MCF 10A (cell line): ENCODE measurements at places on chromosomes 16 and 17.

GRCh38 chr17:63695889-63696288, 4.0 kb downstream of the LIMD2 start:
- DNase-seq = no peak

DNA sequence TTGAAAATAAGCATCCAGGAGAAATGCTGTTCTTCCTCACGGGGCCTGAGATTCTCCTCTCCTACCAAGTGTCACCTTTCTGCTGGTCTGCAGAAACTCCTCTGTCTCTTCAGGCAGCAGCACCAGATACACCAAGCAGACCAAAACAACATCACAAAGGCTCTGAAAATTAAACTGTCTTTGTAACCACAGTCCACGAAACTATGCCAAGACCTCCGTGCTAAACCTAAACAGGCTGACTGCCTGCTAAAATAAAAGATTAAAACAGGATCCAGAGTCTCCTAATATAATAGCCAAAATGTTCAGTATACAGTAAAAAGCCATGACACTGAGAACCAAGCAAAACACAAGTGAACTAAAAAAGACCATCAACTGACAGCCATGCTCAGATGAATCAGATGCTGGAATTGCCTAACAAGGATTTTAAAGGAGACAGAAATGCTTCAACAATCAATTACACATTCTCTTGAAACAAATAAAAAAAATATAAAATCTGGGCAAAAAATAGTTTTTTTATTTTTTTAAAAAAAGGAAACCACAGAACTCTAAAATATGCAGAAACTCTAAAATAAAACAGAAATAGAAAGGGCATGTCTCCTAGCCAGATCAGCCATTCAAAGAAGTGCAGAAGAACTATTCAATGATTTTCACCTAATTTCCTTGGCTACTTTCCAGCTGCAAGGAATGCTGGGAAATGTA, 50.3 kb upstream of the TOX3 start:
- peak; percentile 16 for DNase-seq

DNA sequence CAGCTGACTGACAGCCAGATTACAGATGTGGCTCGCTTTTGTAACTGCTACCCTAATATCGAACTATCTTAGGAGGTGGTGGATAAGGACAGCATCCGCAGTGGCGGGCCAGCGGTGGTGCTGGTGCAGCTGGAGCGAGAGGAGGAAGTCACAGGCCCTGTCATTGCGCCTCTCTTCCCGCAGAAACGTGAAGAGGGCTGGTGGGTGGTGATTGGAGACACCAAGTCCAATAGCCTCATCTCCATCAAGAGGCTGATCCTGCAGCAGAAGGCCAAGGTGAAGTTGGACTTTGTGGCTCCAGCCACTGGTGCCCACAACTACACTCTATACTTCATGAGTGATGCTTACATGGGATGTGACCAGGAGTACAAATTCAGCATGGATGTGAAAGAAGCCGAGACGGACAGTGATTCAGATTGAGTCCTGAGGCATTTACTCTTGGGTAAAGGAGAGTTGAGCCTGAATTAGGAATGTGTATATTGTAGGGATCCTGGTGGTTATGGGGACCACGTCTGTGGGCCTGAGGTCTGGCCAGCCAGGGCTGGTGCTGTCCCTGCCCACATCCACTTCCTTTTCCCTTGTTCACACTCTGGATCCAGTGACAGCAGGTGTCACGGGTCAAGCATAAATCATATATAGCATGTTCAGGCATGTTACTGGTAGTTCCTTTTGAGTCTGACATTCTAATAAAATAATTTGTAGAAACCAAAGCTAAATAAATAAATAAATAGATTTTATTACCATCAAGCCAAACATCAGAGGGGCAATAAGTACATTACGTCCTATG, 89.0 kb upstream of the SMURF2 start:
- no peak for DNase-seq

GRCh38 chr17:44121997-44122815, 1.2 kb downstream of the HDAC5 start:
- DNase-seq = no peak

DNA sequence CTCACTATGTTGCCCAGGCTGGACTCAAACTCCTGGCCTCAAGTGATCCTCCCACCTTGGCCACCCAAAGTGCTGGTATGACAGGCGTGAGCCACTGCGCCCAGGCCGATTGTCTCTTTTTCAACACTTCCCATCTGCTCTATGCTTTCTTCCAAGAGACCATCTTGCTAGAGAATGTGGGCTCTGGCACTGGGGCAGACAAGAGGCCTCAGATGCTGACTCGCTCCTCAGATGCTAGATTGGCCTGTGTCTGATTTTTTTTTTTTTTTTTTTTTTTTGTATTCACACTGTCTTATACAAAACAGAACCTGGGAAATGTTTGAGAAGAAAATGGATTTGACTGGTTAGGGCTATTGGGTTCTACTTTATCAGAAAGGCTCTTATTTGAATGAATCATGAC, 58.2 kb downstream of the CYB5D2 start:
- no peak for DNase-seq

DNA sequence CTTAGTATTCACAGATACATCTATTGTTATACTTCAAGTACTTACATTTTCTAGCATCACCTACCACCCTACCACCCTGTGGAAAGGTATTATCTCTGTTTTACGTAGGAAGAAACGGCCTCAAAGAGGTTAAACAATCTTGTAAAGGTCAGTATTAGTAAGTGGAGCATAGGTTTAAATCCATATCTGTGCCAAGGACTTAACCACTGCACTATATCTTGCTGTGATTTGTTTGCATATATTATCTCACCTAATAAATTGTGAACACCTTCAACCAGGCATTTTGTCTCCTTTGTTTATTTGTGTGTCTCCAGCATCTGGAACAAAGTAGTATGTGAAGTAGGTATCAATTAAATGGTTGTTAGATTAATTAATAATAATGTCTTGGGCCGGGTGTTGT, 27.3 kb downstream of the IGF2BP1 start:
- no peak for DNase-seq

DNA sequence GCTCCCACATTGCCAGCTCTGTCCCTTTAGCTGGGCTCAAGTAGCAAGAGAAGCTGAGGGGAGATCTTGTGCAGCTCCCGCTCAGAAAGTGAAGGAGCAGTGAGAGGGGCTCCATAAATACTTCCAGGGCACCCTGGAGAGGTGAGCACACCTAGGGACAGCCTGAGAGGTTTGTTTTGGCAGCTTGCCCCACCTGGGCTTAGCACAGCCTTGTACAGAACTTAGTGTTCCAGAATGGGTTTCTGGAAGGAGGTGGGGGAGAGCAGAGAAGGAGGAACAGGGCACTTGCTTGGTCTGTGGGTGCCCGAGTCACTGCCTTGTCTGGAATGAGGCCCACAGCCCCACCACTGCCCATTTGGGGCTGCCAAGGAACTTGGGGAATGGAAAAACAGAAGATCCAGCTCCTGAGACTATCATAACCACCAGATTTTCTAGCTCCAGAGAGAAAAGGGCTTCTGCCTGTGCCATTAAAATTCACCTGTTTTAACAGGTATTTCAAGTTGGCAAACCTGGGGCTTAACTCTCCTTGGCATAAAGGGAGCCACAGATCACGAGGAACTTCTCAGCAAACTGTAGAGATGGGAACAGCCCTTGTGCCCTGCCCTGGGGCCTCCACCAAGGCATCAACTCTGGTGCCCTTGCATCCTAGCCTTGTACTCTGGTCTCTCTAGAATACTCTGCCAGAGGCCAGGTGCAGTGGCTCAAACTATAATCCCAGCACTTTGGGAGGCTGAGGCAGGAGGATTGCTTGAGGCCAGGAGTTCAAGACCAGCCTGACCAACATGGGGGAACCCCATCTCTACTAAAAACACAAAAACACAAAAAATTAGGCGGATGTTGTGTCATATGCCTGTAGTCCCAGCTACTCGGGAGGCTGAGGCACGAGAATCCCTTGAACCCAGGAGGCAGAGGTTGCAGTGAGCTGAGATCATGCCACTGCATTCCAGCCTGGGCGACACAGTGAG, 1.9 kb downstream of the PRR15L start:
- DNase-seq = peak; percentile 88

DNA sequence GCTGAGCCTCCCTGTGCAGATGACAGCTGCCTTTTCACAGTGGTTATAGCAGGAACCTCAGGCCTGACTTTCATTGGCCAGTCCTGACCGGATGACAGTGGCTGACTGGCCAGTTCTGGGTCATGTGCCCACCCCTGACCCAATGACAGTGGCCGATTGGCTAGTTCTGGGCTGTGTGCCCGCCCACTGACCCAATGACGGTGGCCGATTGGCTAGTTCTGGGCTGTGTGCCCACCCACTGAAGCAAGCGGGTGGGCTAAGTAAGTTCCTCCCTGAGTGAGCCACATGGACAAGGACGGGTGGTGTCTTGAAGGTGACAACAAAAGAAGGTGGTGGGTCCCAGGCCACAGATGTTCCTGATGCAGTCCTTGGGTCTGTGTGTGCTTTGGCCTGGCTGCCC, 9.5 kb downstream of the DEF8 start:
- DNase-seq = peak; percentile 4

- DNase-seq = no peak
These were observed 62.7 kb downstream of the ARHGAP44 start for GRCh38 chr17:12851901-12852435.

GRCh38 chr17:47744168-47745036, 11.4 kb downstream of the TBX21 start:
- DNase-seq = no peak

GRCh38 chr16:35752012-35752772, 2292.8 kb downstream of the TP53TG3F start:
- no peak for DNase-seq

- peak; percentile 55 for DNase-seq
These were observed 707 bp downstream of the NUFIP2 start for GRCh38 chr17:29292992-29293889.

GRCh38 chr17:17500999-17501605, 4.9 kb upstream of the RASD1 start:
- DNase-seq = no peak

GRCh38 chr16:55452996-55453395, 26.0 kb upstream of the MMP2 start:
- DNase-seq = no peak

DNA sequence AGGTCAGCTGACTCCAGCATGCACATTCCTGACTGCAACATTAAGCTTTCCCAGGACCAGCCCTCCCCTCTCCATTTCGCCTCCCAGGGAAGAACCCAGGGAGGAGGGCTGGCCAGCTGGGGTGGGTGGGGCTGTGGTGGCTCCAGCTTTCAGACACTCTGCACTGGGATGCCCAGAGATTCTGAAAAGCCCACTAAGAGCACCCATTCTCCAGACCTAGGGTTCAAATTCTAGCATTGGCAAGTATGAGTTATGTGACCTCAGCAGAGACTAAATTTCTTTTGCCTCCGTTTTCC, 7.8 kb downstream of the DLX3 start:
- no peak for DNase-seq

GRCh38 chr17:50866950-50867362, 802 bp upstream of the TOB1 start:
- no peak for DNase-seq

DNA sequence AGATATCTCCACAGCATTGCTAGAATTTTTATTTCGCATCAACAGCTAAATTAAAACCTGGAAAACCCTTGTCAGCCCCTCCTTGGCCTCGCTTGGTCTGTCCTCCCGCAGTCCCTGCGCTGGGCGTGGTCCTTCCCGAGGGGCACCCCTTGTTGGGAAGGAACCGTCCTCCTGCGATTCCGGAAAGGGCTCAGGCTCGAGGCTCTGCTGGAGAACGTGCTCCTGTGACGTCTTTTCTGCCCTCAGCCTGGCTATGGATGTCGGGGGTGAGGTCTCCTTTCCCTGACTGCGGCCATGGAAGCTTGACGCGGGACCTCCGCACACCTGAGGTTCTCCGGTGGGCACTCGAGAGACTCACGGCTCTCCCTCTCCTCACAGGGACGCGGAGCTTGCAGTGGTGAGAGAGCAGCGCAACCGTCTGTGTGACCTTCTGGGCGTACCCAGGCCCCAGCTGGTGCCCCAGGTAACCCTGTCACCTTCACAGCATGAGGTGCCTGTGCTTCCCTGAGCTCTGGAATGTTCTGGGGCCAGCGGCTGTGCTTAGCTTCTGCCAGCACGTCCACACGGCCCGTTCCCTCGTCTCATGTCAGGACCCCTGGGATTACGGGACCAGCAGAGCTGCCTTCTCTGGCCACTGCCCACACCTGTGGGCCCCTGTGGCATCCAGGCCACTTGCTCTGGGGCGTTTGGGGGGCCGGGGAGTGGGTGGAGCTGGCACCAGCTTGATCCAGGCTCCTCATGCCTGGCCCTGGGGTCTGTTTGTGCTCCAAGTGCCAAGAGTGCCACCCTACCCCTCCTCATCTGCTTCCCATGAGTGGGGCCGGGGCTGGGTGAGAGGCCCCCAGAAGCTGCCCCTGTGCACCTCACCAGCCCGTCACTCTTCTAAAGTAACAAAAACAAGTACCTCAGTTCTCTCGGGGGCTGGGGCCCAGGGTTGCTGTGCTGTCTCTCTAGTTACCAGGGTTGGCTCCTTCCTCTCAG, 101.5 kb upstream of the ZNF750 start:
- no peak for DNase-seq

DNA sequence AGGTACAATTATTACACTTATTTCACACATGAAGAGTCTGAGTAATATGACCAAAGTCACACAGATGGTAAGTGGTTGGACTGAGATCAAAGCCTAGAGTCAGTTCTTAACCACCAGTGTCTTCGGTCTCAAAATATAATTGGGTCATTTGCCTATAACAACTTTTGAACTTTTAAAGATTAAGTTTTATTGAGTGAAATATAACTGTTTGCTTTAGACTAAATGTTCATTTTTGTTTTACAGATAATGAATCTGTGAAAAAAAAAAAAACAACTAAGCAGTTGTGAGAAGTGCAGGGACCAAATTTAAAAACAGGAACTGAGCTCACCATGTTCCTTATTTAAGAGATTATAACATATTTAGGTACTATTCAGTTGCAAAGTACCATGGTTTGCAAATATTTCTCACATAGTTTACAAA, 150.1 kb downstream of the ITFG1 start:
- no peak for DNase-seq

DNA sequence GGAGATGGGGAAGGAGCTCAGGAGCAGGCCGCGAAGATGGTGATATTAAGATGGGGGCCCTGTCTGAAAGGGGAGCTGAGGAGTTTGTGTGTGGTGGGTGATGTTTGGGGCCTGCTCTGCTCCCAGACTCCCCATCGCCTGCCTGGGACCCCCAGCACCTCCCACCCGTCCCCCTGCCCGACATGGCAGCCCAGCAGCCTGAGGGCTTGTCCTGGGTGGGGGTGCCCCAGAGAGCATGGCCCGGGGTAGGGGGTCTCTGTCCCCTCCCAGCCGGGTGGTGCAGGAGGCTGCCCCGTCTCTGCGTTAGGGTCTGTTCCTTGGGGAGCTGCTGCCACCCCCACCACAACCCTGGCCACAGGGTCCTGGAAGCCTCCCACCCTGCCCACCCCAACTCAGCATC, 5.2 kb downstream of the CDH15 start:
- DNase-seq = no peak
